ENCODE measurements at places on chromosomes 4 and X.

DNA sequence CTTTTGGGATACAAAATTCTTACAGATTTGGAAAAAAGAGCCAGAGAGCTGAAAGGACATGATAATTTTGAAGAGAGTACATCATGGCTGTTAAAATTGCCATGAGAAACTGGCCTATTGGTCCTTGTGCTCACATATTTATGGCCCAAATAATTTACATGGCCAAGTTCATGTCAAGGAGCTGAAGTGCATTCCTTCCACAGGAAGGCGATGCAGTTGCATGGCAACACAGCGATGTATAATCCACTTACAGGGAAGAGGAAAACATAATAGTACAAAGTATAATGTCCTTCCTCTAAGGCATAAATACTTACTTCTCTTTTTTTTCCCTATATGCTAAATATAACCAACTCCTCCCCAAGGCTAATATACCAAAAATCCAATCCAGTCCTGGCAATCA, 914.5 kb upstream of the AGA start:
- DNase-seq = no peak

DNA sequence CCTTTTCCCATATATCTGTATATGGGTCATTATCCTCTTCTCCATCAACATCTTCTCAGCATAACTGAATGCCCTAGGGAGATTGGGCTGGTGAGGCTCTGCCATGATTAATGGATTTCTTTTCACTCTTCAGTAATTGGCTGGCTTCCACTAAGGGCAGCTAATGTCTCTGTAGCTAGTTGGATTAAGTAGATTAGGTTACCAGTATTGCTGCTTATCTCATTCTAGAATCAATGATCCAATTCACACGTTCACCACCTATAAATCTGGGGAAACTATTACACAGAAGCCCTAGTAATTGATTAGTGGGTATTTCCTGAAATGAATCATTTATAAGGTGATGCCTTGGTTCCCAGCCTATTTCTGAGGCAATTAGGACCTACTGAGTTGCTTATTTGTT, 94.8 kb downstream of the KDR start:
- no peak for DNase-seq

DNA sequence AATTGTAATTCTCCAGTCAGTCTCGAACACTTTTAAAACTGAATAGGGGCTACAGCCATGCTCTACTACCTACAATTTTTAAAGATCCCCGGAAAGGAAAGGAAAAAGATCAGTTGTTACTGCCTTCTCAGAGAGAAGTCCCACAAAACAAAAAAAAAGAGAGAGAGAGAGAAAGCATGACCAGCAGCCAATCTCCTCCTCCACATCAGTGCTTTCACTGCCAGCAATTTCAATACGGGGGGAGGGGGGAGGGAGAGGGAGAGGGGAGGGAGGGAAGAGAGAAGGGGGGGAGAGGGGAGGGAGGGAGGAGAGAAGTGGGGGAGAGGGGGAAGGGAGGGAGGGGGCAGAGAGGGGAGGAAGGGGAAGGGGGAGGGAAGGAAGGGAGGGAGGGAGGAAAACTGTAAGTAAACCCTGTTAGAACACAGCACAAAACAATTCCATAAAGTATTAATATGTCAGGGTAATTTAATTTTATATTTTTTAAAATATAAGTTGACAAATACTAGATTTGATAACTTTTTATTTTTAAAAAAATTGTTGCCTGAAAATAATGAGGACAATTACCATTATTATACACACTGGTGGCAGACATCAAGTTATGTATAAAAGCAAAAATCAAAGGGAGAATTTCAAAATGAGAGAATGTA, 108.0 kb downstream of the LRBA start:
- no peak for DNase-seq

- no peak for DNase-seq
These were observed 239.1 kb downstream of the CAMK2D start for GRCh38 chr4:113522433-113522832.

DNA sequence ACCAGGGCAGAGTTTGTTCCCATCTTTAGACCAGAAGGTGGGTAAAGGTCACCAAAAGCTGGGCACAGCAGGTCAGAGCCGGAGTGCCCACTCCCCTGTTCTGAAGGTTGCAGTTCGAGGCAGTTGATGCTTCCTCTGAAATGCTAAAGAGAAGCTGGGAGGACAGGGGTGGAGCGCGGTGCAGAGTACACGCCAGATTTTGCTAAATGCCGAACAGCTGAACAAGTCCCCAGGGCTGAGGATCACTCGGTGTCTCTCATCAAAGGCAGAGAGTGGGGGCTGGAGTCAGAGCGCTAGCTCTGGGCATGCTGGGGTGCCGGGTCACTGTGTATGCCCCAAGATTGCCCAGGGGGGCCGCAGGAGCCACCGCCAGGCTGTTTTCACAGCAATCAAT, 197.0 kb downstream of the BCOR start:
- DNase-seq = no peak

DNA sequence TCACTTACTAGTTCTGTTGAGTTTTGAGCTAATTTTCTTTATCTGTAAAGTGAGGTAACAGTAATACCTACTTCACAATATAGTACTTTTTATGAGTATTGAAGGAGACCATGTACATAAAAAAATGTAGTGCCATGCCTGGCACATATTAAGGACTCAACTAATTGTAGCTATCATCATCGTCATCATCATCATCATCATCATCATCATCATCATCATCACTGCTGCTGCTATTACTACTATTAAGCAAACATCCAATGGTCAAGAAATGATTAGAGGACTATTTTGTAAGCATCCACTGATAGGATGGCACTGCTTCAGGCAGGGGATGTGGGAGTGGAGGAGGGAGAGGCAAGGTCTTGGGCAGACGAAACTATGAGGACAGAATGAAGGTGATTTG, 47.4 kb upstream of the GPR101 start:
- no peak for DNase-seq

DNA sequence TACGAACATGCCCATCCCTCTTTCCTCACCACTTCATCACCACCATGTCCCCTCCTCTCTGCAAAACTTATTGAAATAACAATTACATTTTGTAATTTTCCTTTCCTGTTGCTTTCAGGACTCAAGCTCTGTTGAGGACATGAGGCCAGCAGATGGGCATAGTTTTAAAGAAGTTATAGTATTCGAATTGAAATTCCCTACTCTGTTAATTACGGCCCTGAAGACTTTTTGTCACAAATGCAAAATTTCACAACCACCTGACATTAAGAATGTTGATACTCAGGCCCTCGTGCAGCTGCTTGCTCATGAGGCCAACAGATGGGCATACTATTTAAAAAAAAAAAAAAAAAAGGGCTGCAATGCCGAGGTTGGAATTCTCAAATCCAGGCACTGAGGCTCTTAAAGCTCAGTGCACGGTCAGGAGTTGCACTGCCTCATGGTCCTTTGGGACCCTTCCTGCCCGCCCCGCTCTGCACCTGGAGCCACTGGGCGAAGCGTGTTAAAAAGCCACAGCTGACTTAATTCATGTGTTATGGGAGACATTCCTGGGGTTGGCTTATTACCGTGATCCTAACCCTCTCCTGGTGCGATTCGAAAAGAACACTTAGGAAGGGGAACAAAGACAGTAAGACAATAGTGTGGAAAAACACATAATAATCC, 34.2 kb upstream of the FAT1 start:
- DNase-seq = no peak

DNA sequence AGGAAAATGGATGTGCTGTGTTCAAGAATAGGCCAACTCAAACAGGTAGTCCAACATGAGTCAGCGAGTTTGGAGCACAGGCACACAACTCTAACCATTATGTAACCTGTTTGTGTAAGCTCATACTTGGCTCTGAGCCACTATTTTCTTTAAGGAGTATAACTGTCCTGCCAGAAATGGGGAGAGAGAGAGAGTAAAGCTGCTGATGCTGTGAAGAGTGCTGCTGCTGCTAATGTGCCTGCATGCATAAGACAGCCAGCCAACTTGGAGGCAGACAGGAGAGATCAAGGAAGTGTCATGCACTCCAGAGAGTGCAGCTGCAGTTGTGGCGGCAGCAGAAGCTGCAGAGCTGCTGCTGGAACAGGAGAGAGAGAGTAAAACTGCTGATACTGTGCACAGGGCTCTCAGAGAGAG, 11.7 kb upstream of the STATH start:
- no peak for DNase-seq

GRCh38 chr4:33407496-33407895, 2687.3 kb downstream of the PCDH7 start:
- no peak for DNase-seq

GRCh38 chr4:46492394-46492793, 102.5 kb upstream of the GABRA2 start:
- no peak for DNase-seq

DNA sequence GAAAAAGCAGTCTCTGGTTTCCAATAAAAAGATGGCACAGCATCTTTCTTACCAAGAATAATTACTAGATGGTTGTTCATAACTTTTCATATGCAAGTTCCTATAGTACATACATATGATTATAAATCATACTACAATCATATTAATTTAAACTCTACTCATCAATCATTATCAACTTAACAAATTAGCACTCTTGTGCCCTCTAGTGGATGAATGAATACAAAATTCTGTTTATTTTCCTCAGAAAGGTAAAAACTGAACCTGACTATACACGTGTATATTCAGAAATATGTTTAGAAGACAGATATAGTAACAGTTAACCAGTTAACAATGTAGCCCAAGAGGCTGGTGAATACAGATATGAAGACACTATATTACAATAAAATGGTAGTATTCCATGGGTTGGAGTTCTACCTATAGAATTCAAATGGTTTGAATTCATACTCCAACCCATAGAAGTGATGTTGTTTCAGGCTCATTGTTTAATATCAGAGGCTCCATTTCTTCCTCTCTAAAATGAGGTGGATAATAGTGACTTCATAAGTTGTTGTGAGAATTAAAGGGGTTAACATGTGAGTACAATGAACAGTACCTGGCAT, 100.0 kb downstream of the ADAMTS3 start:
- no peak for DNase-seq

DNA sequence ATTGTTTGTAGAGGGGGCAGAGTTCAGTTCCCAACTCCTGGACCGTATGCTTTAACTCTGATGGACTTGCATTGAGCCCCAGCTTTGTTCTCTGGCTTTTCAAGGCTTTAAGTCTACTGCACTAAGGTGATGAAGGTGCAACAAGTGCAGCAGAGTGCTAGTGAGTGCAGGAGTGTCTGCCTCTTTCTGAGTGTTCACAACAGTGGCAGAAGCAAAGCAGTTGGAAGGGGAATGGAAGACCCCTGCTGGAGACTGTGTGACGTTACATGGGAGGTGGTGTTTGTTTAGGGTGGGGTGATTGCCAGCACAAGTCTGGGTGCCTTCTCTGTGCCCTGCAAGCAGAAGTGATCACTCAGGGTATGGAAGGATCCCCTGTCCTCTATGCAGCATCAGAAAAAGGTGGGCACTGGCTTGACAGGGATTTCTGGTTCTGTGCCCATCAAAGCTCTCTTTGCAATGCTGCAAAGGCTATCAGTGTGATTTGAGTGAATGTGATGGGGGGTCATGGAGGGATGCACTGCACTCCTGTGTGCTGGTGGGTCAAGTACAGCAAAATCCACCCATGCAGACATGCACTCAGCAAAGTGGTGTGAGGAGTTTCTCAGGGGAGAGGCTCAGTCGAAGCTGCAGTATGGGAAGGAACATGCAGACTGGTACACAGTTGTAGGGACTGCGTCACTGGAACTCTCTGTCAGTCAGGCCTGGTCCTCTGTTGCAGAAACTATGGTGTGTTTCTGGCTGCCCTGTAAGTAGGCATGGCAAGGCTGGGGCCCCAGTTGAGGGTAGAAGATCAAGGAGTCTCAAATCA, 70.9 kb upstream of the UGT2B7 start:
- DNase-seq = no peak

DNA sequence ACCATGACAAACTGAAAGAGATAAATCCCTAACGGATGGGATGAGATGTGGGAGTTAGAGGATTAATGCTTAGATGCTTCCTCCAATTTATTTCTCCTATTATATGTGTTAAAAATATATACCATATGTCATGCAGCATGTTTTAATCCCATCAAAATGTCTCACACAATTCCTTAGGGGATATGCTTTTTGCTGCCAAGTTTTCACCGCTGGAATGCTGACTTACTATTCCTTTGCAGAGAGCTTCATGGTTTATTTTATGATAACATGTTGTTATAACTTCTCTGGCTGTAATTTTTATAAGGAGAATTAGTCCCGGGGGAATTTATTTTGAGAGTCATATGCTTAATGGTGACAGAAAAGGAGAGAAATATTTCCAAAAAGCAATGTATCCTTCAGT, 670.3 kb downstream of the IL1RAPL1 start:
- no peak for DNase-seq

DNA sequence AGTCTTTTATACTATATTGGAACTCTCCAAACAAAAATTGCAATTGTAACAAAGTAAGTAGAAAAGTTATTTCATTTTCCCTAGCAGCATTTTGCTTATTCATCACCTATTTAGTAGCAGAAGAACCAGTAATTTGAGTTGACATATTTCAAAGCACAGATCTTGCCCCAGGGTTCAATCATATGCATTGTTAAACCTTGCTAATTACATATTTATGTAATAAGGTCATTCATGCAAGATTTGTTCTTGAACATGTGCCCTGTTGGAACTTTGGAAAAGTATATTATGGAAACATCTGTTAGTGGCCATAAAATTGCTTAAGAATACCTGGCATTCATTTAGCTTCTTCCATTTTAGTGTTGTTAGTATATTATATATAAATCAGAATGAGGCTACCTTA, 191.7 kb downstream of the TLL1 start:
- no peak for DNase-seq

DNA sequence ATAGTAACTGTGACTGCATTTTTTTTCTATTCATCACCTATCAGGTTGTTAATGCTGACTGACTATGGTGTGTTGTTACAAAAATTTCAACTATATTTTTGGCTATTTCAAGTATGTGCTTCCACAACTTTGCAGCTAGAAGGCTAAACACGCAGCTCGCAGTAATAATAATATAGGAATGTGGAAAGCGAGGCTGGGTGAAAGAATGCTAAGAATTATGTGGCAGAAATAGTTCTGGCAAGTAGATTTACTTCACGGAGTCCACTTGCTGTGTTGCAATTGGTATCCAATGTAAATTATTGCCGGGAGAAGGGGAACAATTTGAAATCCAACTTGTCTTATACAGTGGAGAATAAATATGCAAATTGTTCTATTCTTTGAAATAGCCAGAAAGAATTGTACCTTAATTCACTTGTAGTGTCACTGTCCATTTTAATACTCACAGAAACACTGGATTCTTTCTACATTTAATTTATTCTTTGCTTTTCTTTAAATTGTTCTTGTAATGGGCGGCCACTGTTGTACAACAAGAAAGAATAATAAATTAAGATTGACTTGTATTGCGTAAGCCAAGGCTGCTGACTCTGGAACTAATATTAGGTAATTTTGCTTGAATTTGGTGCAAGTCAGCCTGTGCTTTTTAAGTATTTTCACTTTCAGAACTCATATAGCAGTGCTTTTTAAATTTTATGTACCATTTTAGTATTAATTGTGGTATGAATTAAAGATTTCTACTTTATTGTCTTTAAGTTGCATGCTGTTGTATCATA, 154.9 kb downstream of the FRMPD4 start:
- DNase-seq = no peak

DNA sequence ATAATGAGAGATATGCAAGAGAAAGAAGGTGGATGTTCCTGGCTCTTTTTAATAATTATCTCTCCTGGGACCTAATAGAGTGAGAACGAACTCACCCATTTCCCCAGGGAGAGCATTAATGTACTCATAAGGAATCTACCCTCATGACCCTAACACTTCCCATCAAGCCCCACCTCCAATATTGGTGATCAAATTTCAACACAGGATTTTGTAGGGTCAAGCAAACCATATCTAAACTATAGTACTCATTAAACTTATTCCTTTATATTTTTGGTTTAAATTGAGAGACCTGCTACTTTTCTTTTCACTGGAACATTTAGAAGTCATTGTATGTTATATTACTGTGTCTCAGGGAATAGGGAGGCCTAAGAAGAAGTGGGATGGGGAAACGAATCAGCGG, 2.6 kb downstream of the UGT2A3 start:
- DNase-seq = no peak

All from bone marrow (tissue), 2 donors.